ENCODE measurements at places on chromosomes 2 and 18.

- no peak for DNase-seq
These were observed 182.7 kb upstream of the SIX2 start for GRCh38 chr2:45191976-45192375.

DNA sequence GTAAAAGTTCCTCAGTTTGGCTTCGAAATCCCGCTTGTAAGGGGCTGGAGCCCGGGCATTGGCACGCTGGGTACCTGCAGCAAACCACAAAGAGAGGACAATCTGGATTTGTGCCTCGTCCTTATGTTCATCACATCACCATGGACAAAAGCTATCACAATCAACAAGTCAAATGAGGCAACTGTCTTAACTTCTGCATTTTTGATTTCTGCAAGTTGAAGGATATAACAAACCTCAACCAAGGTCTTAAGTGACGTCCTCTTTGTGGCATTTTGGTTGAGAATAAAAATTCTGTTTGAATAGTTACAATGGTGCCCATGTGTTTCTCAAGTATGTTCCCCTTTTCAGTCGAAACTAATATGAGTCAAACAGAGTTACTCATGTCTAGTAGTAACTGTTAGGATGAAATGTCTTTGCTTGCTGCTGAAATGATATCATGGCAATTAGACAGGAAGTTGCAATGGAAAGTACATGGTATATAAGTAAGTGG lies 70.8 kb upstream of the STK17B start:
- no peak for DNase-seq

GRCh38 chr2:187009483-187010239 lies 160.7 kb upstream of the ZSWIM2 start:
- no peak for DNase-seq

- DNase-seq, result no peak
These were observed 62.7 kb downstream of the CCDC74A start for GRCh38 chr2:131590366-131590765.

DNA sequence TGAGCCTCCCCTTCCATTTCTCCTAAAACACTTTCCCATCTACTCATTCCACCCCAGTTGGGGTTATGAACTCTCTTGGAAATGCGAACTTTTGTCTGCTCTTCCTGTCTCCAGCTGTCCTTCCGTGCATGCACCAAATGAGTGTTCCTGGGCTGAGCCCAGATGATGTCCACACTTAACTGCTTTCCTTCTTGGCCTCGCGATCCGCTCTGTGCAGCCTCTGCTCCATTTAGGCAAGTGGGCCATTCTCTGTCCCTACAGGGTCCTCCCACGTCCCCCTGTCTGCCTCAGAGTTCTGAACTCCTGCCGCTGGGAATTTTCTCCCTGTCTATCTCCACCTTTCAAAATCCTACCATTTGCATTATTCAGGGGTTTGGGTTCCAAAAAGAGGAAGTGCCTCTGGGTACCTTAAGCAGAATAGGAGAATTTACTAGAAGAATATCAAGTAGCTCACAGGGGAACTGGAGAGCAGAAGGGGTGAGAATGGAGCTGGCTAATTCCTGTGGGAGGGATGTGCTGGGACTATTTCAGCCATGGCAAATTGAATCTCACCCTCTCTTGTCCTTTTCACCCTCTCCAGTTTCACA lies 4.7 kb upstream of the NCK2 start:
- no peak for DNase-seq

- no peak for DNase-seq
These were observed 442.5 kb upstream of the ZNF804A start for GRCh38 chr2:184155791-184156190.

DNA sequence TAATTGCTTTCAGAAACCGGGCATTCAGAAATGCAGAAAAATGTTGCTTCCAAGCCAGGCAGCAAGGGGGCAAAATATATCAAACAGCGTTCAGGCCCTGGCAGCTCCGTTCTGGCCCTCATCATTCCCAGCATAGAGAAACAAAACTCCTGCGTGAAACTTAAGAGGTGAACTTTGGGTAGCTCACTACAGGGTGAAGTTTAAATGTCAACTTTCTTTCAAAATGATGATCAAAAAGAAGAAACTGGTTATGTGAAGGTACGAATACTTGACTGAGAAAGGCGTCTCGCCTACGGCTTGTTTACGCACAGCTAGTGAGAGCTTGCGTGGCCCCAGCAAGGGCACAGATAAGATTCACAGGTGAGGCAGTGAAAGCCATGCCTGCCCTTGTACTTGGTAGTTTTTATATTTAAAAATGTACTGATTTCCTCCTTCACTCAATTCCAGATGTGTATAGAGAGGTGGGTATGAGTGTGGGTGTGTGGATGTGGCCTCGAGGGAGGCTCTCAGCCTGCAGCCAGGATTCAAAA lies 127.5 kb downstream of the NFATC1 start:
- DNase-seq, result no peak

DNA sequence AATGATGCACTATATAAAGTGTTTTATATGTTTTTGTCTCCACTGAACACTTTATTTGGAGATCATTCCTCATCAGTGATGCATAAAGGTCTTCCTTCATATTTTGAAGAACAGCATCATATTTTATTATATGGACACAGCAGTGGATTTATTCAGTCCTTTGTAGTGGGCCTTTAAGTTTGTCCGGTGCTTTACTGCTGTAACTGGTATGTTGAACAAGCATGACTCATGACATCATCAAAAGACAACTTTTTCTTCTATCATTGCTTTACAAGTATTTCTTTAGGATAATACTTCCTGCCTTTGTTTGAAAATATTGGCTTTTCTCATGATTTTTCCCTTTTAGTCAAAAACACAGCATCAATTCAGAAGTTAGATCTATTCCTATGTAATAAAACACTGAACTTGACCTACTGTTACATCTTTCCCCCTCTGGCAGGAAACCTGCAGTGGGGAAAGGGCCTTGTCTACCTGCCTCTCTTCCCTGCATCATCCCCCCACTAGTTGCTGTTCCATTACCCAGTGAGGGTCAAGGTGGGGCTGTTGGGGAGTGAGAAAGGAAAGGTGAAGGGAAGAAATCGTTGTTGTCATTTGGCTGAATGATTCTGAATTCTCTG lies 241.2 kb downstream of the CYP26B1 start:
- no peak for DNase-seq

GRCh38 chr2:100924520-100925451 lies 77.3 kb upstream of the RPL31 start:
- no peak for DNase-seq

DNA sequence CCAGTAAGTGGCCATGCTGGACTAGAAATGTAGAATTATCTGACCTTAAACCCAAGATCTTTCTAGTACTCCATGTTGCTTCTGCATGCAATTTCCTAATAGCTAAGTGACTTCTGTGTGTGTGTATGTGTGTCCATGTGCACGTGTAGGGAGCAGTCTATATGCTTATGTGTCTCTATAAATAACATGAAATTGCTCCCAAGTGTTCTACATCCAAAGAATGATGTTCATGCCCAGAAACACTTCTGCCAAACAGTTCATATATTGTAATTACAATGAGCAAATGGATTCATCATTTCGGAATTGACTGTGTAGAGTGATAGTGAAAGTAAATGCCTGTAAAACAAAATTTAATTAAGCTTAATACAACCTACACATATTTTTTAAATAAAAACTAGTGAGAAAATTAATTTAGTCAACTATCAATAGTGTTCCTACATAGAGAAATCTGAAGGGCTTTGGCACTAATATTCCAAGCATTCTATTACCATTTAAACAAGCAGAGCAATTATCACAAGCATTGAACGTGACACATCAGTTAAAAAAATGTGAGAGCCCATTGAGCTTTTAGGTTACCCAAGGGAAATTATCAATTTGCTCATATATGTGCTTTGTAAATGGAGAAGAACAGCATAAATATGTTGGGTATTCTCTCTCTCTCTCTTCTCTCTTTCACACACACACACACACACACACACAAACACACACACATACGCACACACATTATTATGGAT lies 1067.4 kb downstream of the CNTNAP5 start:
- no peak for DNase-seq

GRCh38 chr2:136766073-136766404 lies 694 bp downstream of the THSD7B start:
- DNase-seq, result no peak

- DNase-seq, result no peak
These were observed 43.7 kb downstream of the FIGN start for GRCh38 chr2:163692081-163692480.

- peak; percentile 94 for DNase-seq
These were observed 366.9 kb downstream of the OSR1 start for GRCh38 chr2:18991177-18992168.

DNA sequence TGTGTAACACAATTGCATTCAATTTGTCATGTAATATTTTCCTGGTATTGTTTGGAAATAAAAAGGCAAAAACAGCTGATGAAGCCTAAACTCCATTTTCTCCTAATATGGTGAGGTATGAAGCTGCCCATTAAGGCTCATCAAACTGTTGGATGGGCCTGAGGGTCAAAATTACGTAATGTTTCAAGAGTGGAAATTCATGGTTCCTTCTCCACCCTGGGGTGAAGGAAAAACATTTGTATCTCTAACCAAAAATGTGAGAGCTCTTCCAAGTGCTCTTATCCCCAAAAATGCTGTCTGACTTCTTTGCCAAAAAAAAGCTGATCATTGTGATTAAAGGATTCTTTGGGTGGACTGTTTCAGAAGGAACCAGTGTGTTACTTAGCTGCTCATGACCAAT lies 91.8 kb downstream of the ARHGAP28 start:
- DNase-seq, result no peak

DNA sequence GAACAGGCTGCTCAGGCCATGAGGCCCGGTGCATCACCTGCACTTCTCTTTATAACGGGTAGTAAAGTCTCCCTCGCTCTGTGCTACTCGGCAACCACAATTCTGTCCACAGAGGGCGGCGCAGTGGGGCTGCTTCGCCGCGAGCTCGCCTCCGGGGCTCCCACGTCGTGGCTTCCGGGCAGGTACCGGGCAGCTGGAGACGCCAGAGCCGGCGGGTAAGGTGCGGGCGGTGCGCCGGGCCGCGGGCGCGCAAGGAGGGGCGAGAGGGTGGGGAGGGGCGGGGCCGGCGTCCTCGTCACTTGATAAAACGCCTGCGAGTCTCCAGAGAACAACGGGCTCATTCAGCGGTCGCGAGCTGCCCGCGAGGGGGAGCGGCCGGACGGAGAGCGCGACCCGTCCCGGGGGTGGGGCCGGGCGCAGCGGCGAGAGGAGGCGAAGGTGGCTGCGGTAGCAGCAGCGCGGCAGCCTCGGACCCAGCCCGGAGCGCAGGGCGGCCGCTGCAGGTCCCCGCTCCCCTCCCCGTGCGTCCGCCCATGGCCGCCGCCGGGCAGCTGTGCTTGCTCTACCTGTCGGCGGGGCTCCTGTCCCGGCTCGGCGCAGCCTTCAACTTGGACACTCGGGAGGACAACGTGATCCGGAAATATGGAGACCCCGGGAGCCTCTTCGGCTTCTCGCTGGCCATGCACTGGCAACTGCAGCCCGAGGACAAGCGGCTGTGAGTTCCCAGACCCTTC lies at the start of gene ITGA6:
Gene ITGA6 (plus strand): TSS at position 331 of the 734 bp plus-strand sequence.
- DNase-seq, result peak; percentile 79

DNA sequence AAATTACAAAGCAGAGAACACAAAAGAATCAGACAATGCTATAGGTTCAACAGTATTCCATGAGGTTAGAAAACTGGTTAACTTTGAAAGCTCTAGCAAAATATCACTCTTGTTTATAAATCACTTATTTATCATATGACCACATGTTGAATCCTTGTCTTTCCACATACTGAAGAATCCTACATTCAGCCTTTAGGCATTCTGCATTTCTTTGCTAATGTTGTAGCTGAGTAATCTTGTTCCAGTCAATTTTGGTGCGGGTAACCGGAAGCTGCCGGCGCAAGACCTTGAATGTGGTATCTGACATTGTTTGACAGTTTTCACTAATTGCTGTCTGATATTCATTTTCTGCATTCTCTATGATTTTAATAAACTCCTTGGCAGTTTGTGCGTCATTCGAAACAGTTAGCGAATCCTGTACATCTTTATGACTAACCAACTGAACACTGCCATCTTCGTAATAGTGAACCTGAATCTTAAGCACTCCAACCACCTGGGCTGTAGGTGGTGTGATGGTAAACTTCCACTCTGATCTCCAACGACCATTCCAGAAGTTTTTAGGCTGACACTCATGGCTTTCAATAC lies 154.1 kb downstream of the BAZ2B start:
- no peak for DNase-seq

GRCh38 chr2:31401580-31401979 lies 13.0 kb downstream of the XDH start:
- peak; percentile 78 for DNase-seq

- no peak for DNase-seq
These were observed 7.7 kb downstream of the TSHZ1 start for GRCh38 chr18:75218065-75218923.

Data from SW 1271 (cell line).